ENCODE measurements at places on chromosomes 1 and 21. TPM values are rescaled to one million over a fixed set of nuclear protein-coding genes. Genes with fewer than 3 reads are reported as not detected.

The C1orf116 gene
- not detected for total RNA-seq

The CLCA1 gene
- total RNA-seq = not detected

The PLA2G2D gene
- total RNA-seq = not detected

The ANXA9 gene
- total RNA-seq = not detected

The DAB1 gene
- 12.5 TPM for total RNA-seq

The KCNH1 gene
- 12.5 TPM for total RNA-seq

The RNU1-1 gene
- total RNA-seq = under 0.01 TPM

The SPRR2F gene
- total RNA-seq = not detected

The ACOT11 gene
- 6.7 TPM for total RNA-seq

The VASH2 gene
- total RNA-seq = 17.8 TPM

The GRIK1 gene
- 41.8 TPM for total RNA-seq

The LEFTY1 gene
- total RNA-seq = 0.69 TPM

The SLC9C2 gene
- 4.8 TPM for total RNA-seq

The C1orf146 gene
- not detected for total RNA-seq

The DPH5 gene
- 35.8 TPM for total RNA-seq

The FMOD gene
- total RNA-seq = 0.92 TPM

The ADGRL4 gene
- 4.2 TPM for total RNA-seq

The OR2W3 gene
- 6.0 TPM for total RNA-seq

The CHI3L2 gene
- 0.92 TPM for total RNA-seq

The TMPRSS15 gene
- 0.23 TPM for total RNA-seq

The RNF220 gene
- total RNA-seq = 66.7 TPM

The TRNP1 gene
- 23.3 TPM for total RNA-seq

The WDTC1 gene
- 23.8 TPM for total RNA-seq

The SCYL3 gene
- total RNA-seq = 8.5 TPM

The TMEM234 gene
- total RNA-seq = 14.8 TPM

The NBPF6 gene
- not detected for total RNA-seq

The SH2D1B gene
- not detected for total RNA-seq

The AADACL4 gene
- not detected for total RNA-seq

The ITLN2 gene
- total RNA-seq = not detected

The POGZ gene
- 54.2 TPM for total RNA-seq

The LYPD8 gene
- not detected for total RNA-seq

The ALPL gene
- total RNA-seq = 10.4 TPM

The CENPF gene
- 21.5 TPM for total RNA-seq

The GPR37L1 gene
- total RNA-seq = 6.5 TPM

The GUCA2B gene
- total RNA-seq = not detected

The OPRD1 gene
- 2.8 TPM for total RNA-seq

The ATP1A2 gene
- total RNA-seq = 131 TPM

The RASSF5 gene
- 6.0 TPM for total RNA-seq

The SELENBP1 gene
- 12.7 TPM for total RNA-seq

The BPNT1 gene
- 19.8 TPM for total RNA-seq

The MR1 gene
- 0.46 TPM for total RNA-seq

The C4BPA gene
- total RNA-seq = not detected

The OR2L13 gene
- 5.5 TPM for total RNA-seq

The EPHB2 gene
- total RNA-seq = 36.9 TPM

The MSTO1 gene
- total RNA-seq = 34.4 TPM

The SPOCD1 gene
- 0.23 TPM for total RNA-seq

The PODN gene
- total RNA-seq = 1.2 TPM

The PTPN7 gene
- total RNA-seq = not detected

The FMN2 gene
- total RNA-seq = 46.8 TPM

The CELA2B gene
- total RNA-seq = not detected

The SHISAL2A gene
- 0.69 TPM for total RNA-seq

The PCP4 gene
- 34.8 TPM for total RNA-seq

The RHOU gene
- 14.1 TPM for total RNA-seq

The RNU1-4 gene
- under 0.01 TPM for total RNA-seq

The AGBL4 gene
- total RNA-seq = 12.2 TPM

The AUNIP gene
- total RNA-seq = 2.3 TPM

The LRRC8B gene
- 23.3 TPM for total RNA-seq

The CR1L gene
- total RNA-seq = not detected

The HSF2BP gene
- total RNA-seq = 2.5 TPM

The ANKRD35 gene
- total RNA-seq = 1.6 TPM
